ENCODE measurements at places on chromosomes 11 and 22. TPM values are rescaled to one million over a fixed set of nuclear protein-coding genes. Genes with fewer than 3 reads are reported as not detected.

The C11orf21 gene
- not detected for total RNA-seq

The LRP5 gene
- 59.2 TPM for total RNA-seq

DNA sequence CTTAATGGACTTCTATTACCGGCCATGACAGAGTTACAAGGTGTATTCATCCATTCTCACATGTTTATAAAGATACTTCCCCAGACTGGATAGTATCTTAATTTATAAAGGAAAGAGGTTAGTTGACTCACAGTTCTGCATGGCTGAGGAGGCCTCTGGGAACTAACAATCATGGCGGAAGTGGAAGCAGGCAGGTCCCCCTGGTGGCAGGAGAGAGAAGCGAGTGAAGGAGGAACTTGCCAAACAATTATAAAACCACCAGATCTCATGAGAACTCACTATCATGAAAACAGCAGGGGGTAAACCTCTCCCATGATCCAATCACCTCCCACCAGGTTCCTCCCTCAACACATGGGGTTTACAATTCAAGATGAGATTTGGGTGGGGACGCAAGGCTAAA is 170.0 kb upstream of the PDGFD start:
- H3K27ac ChIP-seq, result no peak overlapping the region
- H3K4me3 ChIP-seq, result no peak overlapping the region
- H3K36me3 ChIP-seq, result no peaks in the 10 kb centered on the region
- no peaks in the 10 kb centered on the region for H3K27me3 ChIP-seq
- peak; percentile 69 for DNase-seq

- DNase-seq, result no peak
- H3K4me3 ChIP-seq, result no peak overlapping the region
- H3K27me3 ChIP-seq, result no peaks in the 10 kb centered on the region
- no peak overlapping the region for H3K27ac ChIP-seq
Measured at GRCh38 chr22:24176630-24177029, 4.7 kb upstream of the SUSD2 start.

- H3K27me3 ChIP-seq, result no peaks in the 10 kb centered on the region
- no peak overlapping the region for H3K27ac ChIP-seq
- H3K4me1 ChIP-seq, result no peaks in the 10 kb centered on the region
- no peak for DNase-seq
Measured at GRCh38 chr22:44839721-44840120, 87.3 kb downstream of the ARHGAP8 start.

- peak within 1 kb of the TSS; percentile 77 for H3K27ac ChIP-seq
- H3K27me3 ChIP-seq, result peaks cover 10% of the 10 kb centered on the region
- H3K4me1 ChIP-seq, result no peaks in the 10 kb centered on the region
- DNase-seq, result peak; percentile 93
Measured at GRCh38 chr22:45413368-45414211, at the start of the genes RIBC2 and SMC1B. TSS of gene RIBC2 (plus strand) at chr22:45413693. CDS start at chr22:45413887, 194 bp downstream. TSS of gene SMC1B (minus strand) at chr22:45413599. CDS start at chr22:45413567, 32 bp downstream.

DNA sequence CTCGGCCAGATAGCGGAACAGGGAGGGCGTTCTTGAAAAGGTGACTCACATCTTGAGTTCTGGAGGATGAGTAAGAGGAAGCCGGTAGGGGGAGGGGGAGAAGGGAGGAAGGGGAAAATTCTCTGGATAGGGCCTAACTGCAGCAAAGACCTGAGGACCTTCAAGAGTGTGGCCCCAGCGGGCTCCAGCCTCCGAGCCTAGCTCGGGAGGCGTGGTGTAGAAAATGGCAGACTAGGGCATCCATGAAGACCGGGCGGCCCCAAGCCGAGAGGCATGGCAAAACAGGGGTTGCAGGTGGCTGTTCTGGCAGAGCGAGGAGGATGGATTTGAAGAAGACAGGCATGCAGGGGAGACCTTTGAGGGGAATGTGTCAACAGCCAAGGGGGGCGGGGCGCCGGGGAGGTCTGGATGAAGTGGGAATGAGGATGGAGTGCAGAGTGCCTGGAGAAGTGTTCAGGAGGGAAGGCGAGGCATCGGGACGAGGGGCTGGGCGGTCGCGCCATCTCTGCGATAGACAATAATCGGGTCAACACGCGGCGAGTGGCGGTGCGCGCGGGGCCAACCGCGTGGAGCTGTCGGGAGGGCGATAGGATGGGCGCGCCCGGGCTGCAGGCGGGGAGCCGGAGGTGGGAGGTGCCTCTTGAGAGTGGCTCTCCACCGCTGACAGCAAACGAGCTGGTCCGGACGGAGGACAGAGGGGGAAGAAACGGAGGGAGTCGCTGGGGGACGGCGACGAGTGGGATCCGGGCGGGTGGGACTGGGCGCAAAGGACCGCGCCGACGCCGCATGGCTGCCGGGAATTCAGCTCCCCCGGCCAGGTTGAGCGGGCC is 40.0 kb upstream of the CREB3L1 start:
- no peak overlapping the region for H3K27ac ChIP-seq
- peak overlapping the region; percentile 78 for H3K4me3 ChIP-seq

GRCh38 chr22:49975543-49976389 is 15.2 kb downstream of the PIM3 start:
- no peaks in the 10 kb centered on the region for H3K4me1 ChIP-seq
- H3K36me3 ChIP-seq, result no peaks in the 10 kb centered on the region
- peak; percentile 79 for DNase-seq
- H3K4me3 ChIP-seq, result no peak overlapping the region

The NNMT gene
- not detected for total RNA-seq

- H3K4me1 ChIP-seq, result peaks cover 4% of the 10 kb centered on the region
- H3K4me3 ChIP-seq, result no peak overlapping the region
- no peaks in the 10 kb centered on the region for H3K36me3 ChIP-seq
- DNase-seq, result no peak
Measured at GRCh38 chr22:27639248-27640086, 162.1 kb downstream of the MN1 start.

DNA sequence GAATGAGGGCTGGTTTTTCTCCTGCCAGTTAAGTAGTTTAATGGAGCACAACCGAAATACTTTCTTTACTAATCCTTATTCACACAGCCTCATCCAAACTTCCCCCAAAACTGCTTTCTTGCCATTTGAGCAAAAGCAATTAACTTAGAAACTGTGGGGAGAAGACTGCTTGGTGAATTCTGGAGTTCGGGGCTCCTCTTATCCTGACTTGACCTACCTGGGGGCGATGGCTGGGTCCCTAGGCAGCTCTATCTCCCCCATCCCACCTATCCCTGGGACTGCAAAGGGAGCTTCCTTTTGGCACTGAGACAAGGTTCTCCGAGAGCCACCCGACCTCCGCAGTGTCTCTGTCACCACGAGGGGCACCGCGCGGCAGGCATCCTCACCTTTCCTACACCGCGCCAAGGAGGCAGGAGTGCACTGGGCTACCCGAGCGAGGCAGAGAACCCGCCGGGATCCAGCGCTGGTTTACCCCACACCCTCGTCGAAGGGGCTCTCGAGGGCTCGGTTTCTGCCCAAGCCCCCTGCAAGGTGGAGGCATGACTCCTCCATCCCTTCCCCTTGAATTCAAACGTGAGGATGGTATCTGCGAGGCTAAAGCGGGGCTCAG is 759 bp downstream of the DESI1 start:
- H3K27me3 ChIP-seq, result no peaks in the 10 kb centered on the region
- peak overlapping the region; percentile 42 for H3K27ac ChIP-seq
- no peaks in the 10 kb centered on the region for H3K4me1 ChIP-seq
- H3K4me3 ChIP-seq, result peak overlapping the region; percentile 93

- H3K4me3 ChIP-seq, result no peak overlapping the region
- H3K36me3 ChIP-seq, result no peaks in the 10 kb centered on the region
- peaks cover 7% of the 10 kb centered on the region for H3K4me1 ChIP-seq
- no peak for DNase-seq
Measured at GRCh38 chr11:73612601-73613140, 14.8 kb upstream of the FAM168A start.

- H3K4me3 ChIP-seq, result no peak overlapping the region
- H3K4me1 ChIP-seq, result peaks cover 14% of the 10 kb centered on the region
- no peak overlapping the region for H3K27ac ChIP-seq
- DNase-seq, result peak; percentile 64
- no peaks in the 10 kb centered on the region for H3K27me3 ChIP-seq
- no peaks in the 10 kb centered on the region for H3K36me3 ChIP-seq
Measured at GRCh38 chr22:47724751-47725150, 962.3 kb downstream of the TBC1D22A start.

- no peaks in the 10 kb centered on the region for H3K4me1 ChIP-seq
- no peaks in the 10 kb centered on the region for H3K27me3 ChIP-seq
- peak overlapping the region; percentile 20 for H3K27ac ChIP-seq
- no peak overlapping the region for H3K4me3 ChIP-seq
- DNase-seq, result no peak
Measured at GRCh38 chr11:94926698-94927237, 46.6 kb downstream of the CWC15 start.

The OR51B5 gene
- 0.78 TPM for total RNA-seq

DNA sequence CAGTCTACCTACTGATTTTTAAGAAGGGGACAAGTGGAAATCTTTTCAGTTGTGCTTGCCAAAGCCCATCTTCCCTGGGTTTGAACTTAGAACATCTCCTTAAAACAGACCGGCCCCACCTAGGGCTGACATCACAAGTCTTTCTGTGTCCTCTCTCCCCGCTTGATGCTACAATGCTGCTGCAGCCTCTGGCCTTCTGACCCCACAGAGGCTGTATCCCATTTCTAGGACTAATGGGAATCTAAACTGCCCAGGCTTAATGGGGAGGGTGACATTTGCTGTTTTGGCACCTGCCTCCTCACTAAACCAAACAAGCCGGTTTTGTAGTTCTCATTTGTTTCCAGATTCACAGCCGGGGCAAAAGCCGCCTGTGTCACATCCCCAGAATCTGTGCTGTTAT is 121.3 kb upstream of the CADM1 start:
- H3K27me3 ChIP-seq, result peaks cover 38% of the 10 kb centered on the region
- peak overlapping the region; percentile 79 for H3K27ac ChIP-seq
- H3K36me3 ChIP-seq, result no peaks in the 10 kb centered on the region
- no peak for DNase-seq

DNA sequence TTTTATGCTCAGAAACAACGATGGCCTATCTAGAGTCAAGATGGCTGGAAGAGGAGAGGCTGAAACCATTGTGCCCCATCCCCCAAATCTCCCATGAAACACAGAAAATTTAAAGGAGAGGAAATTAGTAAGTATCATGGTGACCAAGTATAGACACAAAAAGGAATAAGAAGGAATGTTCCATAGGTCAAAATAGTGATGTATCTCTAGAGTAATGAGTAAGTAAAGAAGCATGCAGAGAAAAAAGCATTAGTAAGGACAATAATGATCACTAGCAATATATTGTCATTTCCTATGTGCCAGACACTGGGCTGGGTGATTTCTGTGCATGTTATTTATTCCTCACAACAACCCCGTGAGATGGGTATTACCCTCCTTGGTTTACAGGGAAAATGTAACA is 2.6 kb upstream of the SLC22A24 start:
- H3K4me3 ChIP-seq, result no peak overlapping the region
- H3K4me1 ChIP-seq, result no peaks in the 10 kb centered on the region
- no peaks in the 10 kb centered on the region for H3K27me3 ChIP-seq
- H3K36me3 ChIP-seq, result no peaks in the 10 kb centered on the region

The OR10A2 gene
- total RNA-seq, result not detected

GRCh38 chr11:15621565-15621964 is 506.8 kb downstream of the INSC start:
- H3K36me3 ChIP-seq, result no peaks in the 10 kb centered on the region
- no peaks in the 10 kb centered on the region for H3K27me3 ChIP-seq
- no peak for DNase-seq
- H3K4me3 ChIP-seq, result peak overlapping the region; percentile 13

The SERGEF gene
- total RNA-seq, result 67.2 TPM

- no peak overlapping the region for H3K4me3 ChIP-seq
- H3K27me3 ChIP-seq, result no peaks in the 10 kb centered on the region
- H3K27ac ChIP-seq, result no peak overlapping the region
- DNase-seq, result no peak
- H3K4me1 ChIP-seq, result peaks cover 3% of the 10 kb centered on the region
- H3K36me3 ChIP-seq, result peaks cover 36% of the 10 kb centered on the region
Measured at GRCh38 chr11:30328681-30329080, 5.8 kb downstream of the ARL14EP start.

The CTSF gene
- 18.7 TPM for total RNA-seq

DNA sequence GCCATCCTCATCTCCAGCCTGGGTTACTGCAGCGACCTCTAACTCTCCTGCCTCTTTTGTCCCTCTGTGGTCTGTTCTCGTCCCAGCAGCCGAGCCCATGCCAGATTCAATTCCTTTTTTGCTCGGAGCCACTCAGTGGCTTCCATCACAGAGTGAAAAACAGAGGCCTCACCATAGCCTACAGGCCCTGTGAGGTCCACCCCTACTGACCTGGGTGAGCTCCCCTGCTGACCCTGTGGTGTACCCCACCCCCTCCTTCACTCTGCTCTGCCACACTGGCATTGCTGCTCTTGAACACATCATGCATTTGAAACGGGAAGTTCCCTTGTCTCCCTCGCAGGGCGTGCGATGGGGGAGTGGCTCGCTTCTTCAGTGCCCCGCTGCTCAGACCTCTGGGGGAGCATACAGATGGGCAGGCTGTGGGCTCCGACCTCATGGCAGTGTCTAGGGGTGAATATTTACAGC is 2.1 kb downstream of the AIP start:
- H3K27ac ChIP-seq, result no peak overlapping the region
- peak; percentile 37 for DNase-seq
- no peaks in the 10 kb centered on the region for H3K27me3 ChIP-seq
- no peak overlapping the region for H3K4me3 ChIP-seq
- H3K4me1 ChIP-seq, result no peaks in the 10 kb centered on the region
- H3K36me3 ChIP-seq, result no peaks in the 10 kb centered on the region

- peaks cover 14% of the 10 kb centered on the region for H3K4me1 ChIP-seq
- H3K27me3 ChIP-seq, result no peaks in the 10 kb centered on the region
- H3K27ac ChIP-seq, result no peak overlapping the region
- no peak for DNase-seq
Measured at GRCh38 chr11:121714351-121714750, 261.6 kb upstream of the SORL1-AS1 start.

The ISX gene
- not detected for total RNA-seq

DNA sequence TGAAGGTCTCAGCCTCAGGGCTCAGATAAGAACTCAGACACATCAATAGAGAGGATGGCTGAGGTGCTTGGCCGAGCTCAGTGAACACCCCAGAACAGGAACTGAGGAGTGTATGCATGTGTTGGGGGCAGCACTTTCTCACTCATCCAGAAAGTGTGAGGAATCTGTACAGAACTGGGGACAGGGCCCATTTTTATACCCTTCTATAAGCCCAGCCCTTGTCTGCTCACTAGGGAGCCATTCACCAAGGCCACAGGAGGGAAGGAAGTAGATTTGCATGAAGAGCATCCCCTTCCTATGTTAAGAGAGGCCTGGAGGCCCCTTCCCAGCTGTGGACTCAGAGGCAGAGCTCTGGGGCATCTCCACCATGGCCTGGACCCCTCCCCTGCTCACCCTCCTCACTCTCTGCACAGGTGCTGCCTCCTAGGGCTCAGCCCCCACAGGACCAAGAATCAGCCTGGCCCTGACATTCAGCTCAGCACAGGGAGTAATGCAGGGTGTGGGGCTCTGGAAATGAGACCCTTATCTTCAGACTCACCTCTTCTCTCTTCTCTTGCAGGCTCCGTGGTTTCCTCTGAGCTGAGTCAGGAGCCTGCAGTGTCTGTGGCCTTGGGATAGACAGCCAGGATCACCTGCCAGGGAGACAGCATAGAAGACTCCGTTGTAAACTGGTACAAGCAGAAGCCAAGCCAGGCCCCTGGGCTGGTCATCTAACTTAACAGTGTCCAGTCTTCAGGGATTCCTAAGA is 39.9 kb upstream of the GGTLC2 start:
- no peaks in the 10 kb centered on the region for H3K4me1 ChIP-seq
- DNase-seq, result no peak
- no peak overlapping the region for H3K27ac ChIP-seq
- no peaks in the 10 kb centered on the region for H3K36me3 ChIP-seq
- no peak overlapping the region for H3K4me3 ChIP-seq
- H3K27me3 ChIP-seq, result no peaks in the 10 kb centered on the region

GRCh38 chr11:7353100-7353499 is 101.4 kb downstream of the SYT9 start:
- H3K4me1 ChIP-seq, result peaks cover 7% of the 10 kb centered on the region
- no peaks in the 10 kb centered on the region for H3K27me3 ChIP-seq
- no peaks in the 10 kb centered on the region for H3K36me3 ChIP-seq
- no peak overlapping the region for H3K27ac ChIP-seq
- DNase-seq, result peak; percentile 79

Measured in endodermal cell (in vitro differentiated cells).